Activated T-helper 17 cell treated with anti-CD3 and anti-CD28 coated beads, Interleukin-2, amount 50 U/mL, for 72 hours (primary cell): ENCODE measurements at places on chromosomes 1 and 21. TPM values are rescaled to one million over a fixed set of nuclear protein-coding genes. Genes with fewer than 3 reads are reported as not detected.

The IL10 gene
- total RNA-seq, result 1.8 TPM

The ADCY10 gene
- total RNA-seq, result 0.13 TPM

The TDRKH gene
- 20.3 TPM for total RNA-seq

The SPRR1B gene
- total RNA-seq, result not detected

The NTMT2 gene
- not detected for total RNA-seq

The OLFML2B gene
- total RNA-seq, result not detected

The CRB1 gene
- not detected for total RNA-seq

The SELE gene
- not detected for total RNA-seq

The ANXA9 gene
- total RNA-seq, result 0.30 TPM

The ELF3 gene
- total RNA-seq, result 0.32 TPM

The B3GALT2 gene
- 1.4 TPM for total RNA-seq

The SSBP3 gene
- total RNA-seq, result 40.3 TPM

The TMEM222 gene
- 39.6 TPM for total RNA-seq

The CRNN gene
- not detected for total RNA-seq

The GREM2 gene
- total RNA-seq, result 3.4 TPM

The CD1D gene
- not detected for total RNA-seq

The ASCL5 gene
- 0.19 TPM for total RNA-seq

The F13B gene
- total RNA-seq, result not detected

The SPRR2B gene
- total RNA-seq, result not detected

The LDLRAD1 gene
- total RNA-seq, result not detected

The BSND gene
- total RNA-seq, result 0.05 TPM

The KRTAP22-2 gene
- not detected for total RNA-seq

The APH1A gene
- total RNA-seq, result 149 TPM

The NPPA gene
- not detected for total RNA-seq

The GLIS1 gene
- total RNA-seq, result not detected

The NBL1 gene
- total RNA-seq, result 15.0 TPM

The RHOC gene
- total RNA-seq, result 59.4 TPM

The TLCD4 gene
- 0.04 TPM for total RNA-seq

The JAM2 gene
- total RNA-seq, result 2.6 TPM

The NPR1 gene
- total RNA-seq, result not detected

The SLAMF6 gene
- 28.6 TPM for total RNA-seq

The KTI12 gene
- total RNA-seq, result 9.3 TPM

The DMRTA2 gene
- total RNA-seq, result not detected

The GPR61 gene
- total RNA-seq, result not detected

The MCOLN2 gene
- total RNA-seq, result 25.6 TPM
